Epithelial cell of esophagus (primary cell): ENCODE measurements at places on chromosomes 1 and 21.

DNA sequence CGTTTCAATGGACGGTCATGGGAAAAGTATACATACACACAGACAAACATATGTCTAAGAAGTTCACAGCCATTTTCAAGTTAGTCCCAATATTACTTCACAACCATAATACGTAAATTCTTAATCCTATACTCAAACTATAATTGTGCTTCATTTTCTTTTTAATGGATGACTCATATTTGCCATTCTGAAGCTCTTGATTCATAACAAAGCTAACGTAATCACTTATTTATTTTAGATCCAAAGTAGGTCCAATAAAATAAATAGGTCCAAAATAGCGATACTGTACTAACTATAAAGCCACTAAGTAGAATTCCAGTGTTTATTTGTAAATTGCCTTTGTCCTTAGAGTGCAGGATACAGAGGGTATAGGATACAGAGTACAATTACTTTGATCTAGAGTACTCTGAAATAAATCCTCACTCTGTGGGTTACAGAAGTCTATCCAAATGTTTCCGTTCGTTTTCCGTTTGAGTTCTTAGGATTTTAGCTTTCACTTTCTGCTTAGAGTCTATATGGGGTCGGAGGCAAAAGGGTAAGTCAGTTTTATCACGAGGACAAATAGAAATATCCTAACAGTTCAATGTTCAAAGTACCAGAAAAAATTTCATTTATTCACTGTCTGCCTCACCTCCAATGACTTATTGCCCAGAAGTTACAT is 8.8 kb upstream of the C1orf115 start:
- no peak for DNase-seq

- DNase-seq = no peak
Measured at GRCh38 chr1:246815693-246816270, 91.6 kb downstream of the SCCPDH start.

GRCh38 chr1:116842654-116843053 is 67.1 kb upstream of the PTGFRN start:
- DNase-seq = peak; percentile 29

- no peak for DNase-seq
Measured at GRCh38 chr1:221718381-221719277, 23.3 kb downstream of the DUSP10 start.

GRCh38 chr1:214445831-214446614 is 105.4 kb downstream of the PTPN14 start:
- DNase-seq = peak; percentile 49

- DNase-seq = no peak
Measured at GRCh38 chr1:36514501-36514900, 31.8 kb upstream of the CSF3R start.

DNA sequence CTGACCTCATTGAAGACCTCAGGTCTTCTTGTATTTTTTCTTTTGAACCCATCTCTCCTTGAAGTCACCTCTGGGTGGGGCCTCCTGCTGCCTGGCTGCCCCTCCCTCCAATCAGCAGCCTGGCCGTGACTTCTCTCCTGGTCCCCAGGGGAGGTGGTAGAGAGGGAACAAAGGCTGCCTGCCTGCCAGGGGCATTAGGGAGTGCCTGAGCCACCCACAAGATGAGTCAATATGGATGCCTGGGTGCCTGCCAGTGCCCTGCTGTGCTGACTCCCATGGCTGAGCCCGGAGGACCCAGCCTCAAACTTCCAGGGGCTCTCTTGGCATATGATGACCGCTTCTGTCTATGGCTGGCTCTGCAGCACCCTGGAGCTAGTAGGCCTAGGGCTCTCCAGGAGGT is 5.3 kb upstream of the CDCP2 start:
- peak; percentile 73 for DNase-seq

DNA sequence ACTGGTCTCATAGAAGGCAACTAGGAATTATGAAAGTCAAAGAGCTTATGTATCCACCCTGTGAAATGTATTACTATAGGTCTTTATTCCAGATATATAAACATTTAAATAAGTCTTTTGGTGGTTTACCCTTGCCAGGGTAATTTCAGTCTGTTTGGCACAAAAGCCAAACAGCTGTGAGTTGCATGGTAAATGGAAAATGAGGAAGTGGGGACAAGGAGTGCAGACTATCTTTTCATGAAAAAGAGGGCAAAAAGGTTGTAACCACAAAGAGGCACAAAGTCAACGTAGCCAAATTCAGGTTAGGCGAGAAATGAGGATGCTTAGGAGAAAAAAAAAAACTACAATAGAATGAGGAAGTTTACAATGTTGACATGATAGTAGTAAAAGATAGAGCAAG is 492.3 kb upstream of the PRMT6 start:
- DNase-seq = no peak

DNA sequence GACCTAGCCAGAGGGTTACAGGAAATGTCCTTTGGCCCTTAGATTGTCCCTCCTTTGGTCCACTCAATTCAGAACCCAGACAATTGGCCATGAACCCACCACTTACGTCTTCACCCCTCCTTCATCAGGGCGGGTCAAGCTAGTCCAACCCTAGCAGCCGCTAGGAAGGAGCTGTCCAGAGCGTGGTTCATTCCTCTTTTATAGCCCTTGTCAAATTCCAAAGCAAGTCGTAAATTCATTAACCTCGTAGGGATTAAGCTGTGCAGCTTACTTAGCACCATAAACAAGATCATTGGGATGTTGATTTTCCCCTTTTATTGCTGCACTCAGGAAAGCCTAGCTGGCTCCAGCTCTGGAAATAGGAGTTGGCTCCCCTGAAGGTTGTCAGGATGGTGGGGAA is 90.1 kb downstream of the TMEM53 start:
- no peak for DNase-seq
